ENCODE measurements at places on chromosomes 11 and 22.

DNA sequence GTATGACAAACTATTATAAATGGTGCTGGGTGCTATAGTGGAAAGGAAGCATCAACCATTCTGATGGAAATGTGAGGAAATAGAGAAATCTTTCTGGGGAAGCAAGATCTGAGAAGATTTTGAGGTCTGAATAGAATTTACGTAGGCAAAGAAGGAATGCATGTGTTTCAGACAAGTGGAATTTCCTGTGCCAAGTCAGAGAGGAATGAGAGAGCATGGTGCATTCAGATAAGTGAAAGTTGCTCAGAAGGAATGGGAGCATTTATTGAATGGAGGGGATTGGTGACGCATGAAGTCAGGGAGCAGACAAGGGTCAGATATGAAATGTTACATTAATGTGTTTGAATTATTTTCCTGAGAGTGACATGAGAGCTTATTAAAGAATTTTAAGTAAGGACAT is 725.5 kb downstream of the METTL15 start:
- no peak for DNase-seq

- peak; percentile 93 for DNase-seq
These were observed 648 bp upstream of the NUDT8 start for GRCh38 chr11:67630228-67630942.

DNA sequence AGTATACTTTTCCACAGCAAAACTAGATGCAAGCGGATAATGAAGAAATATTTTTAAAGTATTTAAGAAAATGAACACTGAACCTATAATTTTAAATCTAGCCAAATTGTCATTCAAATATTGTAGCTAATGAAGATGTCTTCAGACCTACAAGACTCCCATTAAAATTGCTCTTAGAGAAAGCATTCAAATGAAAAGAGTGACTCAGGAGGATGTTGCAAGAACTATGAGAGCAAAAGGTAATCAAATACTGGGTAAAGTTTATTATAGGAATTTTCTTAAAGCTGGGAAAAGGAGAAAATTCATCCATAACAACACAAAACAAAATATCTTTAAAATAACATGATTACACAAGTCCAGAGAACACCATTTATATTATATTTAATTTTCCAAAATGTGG is 5.4 kb upstream of the POU2AF1 start:
- no peak for DNase-seq

GRCh38 chr22:46067159-46068111 is 82.9 kb upstream of the PPARA start:
- DNase-seq: no peak

- no peak for DNase-seq
These were observed 9.6 kb downstream of the SMTNL1 start for GRCh38 chr11:57546869-57547475.

All from NCI-H187 (cell line).